DMS 273 treated with DMSO at 0.1 percent for 48 hours (cell line): ENCODE measurements at places on chromosomes 7 and 10.

- DNase-seq = peak; percentile 66
These were observed 45.2 kb downstream of the MICALL2 start for GRCh38 chr7:1413936-1414639.

DNA sequence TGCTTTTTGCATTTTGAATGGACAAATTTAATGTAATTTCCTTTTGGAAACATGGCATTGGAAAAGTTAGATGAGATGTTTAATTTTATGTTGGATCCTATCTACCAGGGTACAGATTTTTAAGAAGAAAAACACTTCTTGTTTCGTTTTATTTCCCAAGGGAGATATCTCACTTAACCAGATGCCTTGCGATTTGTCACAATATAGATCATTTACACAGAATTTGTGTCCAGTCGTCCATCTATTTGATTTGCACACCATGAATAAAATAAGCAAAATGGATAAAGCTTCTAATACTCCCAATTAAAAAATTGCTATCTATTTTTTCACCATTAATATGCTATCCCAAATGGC is 25.7 kb downstream of the HDAC9 start:
- no peak for DNase-seq

DNA sequence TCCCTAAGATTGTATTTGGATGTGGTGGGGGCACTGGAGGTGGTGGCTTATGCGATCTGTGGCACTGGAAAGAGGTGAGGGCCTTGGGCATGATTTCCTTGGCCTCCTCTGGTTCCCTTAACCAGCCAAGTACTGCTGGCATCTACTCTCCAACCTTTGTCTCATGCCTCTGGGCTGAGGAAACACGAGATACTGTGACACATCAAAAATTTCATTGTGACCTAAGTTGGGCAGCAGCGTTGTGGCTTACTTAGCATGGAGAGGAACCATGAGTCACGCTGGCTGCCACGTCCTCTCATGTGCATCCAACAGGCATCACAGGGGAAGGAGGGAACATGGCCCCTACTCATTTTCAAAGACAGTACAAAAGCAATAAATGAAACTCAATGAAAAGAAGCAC is 29.7 kb upstream of the GSDME start:
- no peak for DNase-seq

GRCh38 chr7:134155206-134155605 is 28.1 kb downstream of the LRGUK start:
- no peak for DNase-seq

DNA sequence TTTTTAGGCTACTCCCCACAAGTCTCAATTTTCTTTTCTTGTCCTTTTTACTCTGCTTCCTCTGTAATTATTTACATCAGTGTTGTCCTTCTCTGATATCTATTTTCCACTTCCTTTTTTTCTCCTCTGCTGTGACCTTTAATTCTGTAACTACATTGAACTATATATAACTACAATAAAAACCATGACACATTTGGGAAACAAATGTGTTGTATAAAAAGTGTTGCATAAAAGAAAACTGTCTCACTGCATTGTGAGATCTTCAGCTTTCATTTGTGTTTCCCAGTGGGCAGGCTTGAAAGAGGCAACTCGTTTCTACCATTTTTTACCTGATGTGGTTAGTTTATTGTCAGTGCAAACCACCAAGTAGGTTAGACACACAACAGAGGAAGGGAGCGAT is 483.9 kb upstream of the NRP1 start:
- DNase-seq = no peak

DNA sequence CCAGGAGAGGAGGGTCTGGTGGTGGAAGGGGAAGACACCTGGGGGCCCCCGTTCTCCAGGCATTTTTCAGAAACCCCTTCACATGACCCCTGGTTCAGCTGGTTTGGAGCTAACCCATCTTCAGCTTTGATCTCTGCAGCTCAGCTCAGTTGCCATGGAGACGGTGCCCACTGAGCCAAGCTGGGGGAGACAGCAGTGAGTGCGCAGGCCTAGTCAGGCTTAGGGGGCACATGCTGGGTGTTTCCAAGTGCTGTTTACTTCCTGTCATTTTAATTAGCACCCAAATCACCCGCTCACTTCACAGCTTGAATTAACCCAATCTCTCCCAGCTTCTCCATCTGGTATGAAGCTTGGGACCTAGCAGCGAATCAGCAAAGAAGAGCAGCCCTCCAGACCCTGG is 9.0 kb downstream of the SPOCK2 start:
- no peak for DNase-seq

GRCh38 chr10:7836571-7836970 is 18.3 kb downstream of the TAF3 start:
- DNase-seq = no peak

DNA sequence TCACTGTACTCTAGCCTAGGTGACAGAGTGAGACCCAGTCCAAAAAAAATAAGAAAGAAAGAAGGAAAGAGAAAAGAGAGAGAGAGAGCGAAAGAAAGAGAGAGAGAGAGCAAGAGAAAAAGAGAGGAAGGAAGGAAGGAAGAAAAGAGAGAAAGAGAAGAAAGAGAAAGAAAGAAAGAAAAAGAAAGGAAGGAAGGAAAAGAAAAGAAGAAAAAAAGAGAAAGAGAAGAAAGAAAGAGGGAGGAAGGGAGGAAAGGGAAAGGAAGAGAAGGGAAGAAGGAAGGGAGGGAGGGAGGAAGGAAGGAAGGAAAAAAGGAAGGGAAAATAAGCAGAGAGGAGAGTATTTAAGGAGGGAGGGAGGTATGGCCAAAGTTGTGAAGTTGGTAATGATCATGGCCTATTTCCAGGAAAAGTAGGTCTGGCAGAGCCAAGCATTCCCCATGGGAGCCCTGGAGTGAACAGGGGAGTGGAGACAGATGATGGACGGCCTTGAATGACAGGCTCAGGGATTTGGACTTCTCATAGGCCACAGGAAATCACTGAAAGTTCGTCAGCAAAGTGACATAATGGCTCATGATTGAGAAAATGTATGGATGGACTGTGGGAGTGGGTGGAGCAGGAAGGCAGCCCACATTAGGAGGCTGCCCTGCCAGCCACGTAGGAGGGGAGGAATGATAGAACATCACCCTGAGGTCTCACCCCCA is 44.8 kb upstream of the CUX1 start:
- DNase-seq = peak; percentile 28

GRCh38 chr10:71868192-71868697 is 17.2 kb upstream of the PSAP start:
- DNase-seq = no peak

GRCh38 chr7:158010961-158011693 is 576.5 kb downstream of the PTPRN2 start:
- DNase-seq = no peak

- DNase-seq = no peak
These were observed 49.3 kb upstream of the KMT2E start for GRCh38 chr7:104964626-104965236.

GRCh38 chr7:134452991-134453473 is 5.9 kb downstream of the AKR1B1 start:
- DNase-seq = no peak

GRCh38 chr7:20201380-20201779 is 15.8 kb downstream of the MACC1 start:
- no peak for DNase-seq

DNA sequence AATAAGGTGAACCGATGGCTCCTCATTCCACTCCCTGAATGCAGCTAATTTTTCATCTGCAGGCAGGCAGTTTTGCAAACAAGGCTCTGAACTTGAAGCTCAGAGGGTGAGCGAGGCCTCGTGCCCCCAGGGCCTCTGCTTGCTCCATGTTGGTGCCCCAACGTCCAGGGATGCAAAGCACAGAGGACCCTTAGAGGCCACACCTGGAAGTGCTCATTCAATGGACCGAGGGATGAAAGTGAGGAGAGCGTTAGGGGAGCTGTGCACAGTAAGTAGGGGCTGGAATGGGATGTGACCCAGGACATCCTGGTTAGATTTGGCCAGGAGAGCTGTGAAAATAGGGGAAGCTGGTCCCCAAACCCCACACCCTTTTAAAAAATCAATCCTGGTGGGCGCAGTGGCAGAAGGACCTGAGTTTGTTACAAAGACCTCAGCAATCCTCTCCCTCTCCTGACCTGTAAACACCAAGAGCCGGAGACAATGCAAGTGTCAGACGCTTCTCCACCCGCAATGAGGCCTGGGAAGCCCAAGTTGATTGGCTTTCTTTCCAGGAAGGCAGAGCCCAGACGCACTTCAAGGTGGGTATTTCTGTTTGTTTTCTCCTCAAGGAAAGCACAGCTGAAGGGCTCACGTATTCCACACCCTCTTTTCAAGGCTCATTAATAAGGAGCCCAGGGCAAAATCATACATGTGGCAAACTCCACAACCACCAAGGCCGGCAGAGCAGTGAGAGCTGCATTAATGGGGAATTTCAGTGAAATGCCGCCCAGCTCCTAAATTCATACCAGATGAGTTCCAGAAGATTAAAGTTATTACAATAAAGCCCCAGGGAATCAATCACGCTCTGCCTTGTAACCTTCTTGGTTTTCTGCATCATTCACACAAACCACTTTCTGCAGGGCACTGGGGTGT is 14.1 kb upstream of the CXCL12 start:
- DNase-seq = no peak

DNA sequence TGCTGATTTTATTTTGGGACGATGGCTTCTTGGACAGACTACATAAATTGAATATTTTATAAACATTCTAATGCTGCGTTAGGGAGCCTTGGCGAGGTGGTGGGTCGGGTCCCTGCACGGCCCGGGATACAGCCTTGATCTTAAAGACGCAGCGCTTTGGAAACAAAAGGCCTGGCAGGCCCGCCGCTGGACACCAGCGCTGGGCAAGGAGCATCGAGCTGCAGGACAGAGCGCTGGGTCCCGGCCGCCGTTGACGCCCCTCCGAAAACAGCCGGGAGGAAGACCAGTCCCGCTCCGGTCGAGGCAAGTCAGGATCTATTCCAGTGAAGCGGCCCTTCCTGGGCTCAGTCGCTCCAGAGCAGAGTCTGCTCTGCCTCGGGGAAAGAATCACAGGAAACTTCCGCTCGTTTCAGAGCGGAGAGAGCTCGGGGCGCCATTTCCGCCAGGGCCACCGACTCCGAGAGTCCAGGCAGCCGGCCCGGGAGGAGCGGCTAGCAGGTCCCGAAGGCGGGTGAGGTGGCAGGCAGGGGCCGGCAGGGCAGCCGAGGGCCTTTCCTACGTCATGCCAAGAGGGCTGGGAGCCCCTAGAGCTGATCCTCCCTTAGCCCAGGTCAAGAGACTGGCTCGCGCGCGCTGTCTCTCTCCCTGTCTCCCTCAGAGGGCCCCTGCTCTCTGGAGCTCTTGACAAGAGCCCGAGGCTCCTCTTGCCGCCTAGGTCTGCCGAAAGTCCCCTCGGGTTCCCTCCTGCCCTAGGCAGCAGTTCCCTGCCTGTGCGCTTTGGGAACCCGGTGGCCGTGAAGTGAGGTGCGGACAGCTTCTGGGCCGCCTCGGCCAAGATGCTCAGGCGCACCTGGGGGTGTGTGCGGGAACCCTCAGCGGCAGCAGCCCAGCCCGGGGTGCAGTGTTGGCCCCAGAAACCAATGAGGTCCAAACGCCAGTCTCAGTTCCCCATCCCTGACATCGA is 1.4 kb upstream of the DRGX start:
- DNase-seq = no peak

DNA sequence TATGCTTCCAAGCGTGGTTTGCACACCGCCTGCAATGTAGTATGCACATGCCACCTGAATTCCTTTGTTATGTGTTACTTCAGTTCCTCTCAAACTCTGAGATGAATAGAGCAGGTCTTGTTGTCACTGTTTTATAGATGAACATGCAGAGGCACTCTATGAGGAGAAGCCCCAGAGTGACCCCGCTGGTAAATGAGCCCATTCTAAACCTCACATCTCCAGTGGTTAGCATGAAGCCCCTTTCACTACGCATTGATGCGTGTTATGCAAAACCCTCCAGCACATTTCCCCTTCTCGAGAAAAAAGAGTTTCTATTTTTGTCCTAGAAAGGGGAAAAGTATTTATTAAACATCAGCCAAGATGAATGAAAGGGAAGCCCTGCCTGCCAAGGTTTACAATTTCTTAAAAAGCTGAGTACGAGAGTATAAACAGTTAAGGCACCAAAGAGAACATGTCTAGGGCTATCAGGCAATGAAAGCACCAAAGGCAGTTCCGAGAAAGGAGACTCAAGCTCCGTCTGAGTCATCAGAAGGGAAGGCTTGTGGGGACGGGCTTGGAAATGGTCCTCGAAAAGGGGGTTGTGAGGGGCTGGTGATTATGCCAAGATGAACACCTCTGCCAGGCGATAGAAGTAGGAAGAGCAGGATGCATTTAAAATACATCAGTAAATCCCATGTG is 58.7 kb upstream of the PFKP start:
- no peak for DNase-seq

DNA sequence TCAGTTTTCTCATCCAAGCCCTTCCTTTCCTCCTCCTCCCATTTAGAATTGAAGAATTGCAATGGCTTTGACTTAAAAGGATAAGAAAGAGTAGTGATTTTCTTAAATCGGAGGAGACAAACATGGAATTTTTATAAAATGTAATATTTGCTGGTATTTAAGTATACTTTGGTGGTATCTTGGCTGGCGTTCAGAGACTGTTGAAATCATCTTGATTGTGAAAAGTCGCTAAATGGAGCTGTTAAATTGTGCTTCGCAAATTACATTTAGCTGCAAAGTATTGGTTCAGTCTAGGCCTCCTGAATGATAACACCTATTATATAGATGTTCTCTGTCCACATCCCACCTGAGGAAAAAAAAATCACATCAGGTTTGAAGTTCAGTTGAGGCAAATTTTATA is 81.8 kb downstream of the ARID5B start:
- no peak for DNase-seq

DNA sequence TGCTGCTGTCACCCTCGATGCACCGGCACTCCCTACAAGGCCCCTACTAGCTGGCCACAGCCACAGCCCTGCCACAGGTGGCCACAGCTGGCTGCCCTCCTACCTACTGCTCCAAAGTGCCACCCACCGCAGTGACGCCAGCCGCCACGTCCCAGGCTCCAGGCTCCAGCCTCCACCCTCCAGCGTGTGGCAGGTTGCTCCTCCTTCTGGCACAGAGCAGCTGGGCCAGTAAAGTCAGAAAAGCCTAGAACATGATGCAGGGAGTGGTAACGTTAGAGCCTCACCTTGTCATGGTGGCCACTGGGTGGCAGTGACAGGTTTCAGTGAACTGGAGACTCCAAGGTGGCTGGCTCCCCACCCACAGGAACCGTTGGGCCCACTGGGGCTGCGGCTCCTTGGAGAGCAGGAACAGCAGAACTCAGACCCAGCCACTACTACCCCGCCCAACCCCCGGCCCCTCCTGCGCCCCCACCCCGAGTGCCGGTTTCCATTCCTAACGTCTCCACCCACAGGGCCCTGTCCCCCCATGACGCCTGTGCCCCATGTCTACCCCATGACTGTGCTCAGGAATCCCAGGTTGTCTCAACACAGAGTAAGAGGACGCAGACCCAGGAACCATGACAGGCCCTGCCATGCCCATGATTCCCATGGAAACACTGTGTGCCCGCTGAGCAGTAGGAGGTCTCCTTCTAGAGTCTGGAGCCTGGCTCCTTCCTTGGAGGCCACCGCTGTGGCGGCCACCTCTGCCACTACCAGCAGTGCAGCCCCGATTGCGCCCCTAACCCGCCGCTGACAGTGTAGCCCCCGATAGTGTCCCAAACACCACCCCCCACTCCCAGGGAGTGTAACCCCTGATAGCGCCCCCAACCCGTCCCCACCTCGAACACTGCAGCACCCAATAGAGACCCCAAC is 52.3 kb upstream of the ZNF33B start:
- no peak for DNase-seq
